ENCODE measurements at places on chromosomes 11 and 22.

DNA sequence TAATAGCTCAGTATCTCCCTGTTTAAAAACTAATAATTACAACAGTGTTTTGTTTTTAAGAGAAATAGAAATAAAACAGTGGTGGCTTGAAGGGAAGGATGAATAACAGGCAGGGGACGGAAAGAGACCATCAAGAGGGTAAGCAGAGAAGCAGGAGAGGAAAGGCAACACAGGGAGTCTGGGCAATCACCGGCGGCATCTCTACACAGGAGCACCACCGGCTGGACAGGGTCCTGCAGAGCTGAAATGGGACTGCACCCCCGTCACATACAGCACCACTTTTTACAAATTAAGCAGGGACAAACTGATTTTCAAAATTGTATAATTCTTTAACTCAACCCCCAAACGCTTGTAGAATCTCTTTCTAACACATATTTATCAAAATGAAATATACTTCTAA is 18.4 kb downstream of the PHF21A start:
- no peak for DNase-seq

GRCh38 chr11:70305501-70305900 is 35.0 kb downstream of the PPFIA1 start:
- DNase-seq, result no peak

GRCh38 chr22:46905415-46905814 is 143.0 kb downstream of the TBC1D22A start:
- DNase-seq, result no peak

GRCh38 chr11:113504071-113504470 is 28.9 kb upstream of the DRD2 start:
- no peak for DNase-seq

GRCh38 chr11:126312961-126313360 is 9.1 kb downstream of the DCPS start:
- no peak for DNase-seq

DNA sequence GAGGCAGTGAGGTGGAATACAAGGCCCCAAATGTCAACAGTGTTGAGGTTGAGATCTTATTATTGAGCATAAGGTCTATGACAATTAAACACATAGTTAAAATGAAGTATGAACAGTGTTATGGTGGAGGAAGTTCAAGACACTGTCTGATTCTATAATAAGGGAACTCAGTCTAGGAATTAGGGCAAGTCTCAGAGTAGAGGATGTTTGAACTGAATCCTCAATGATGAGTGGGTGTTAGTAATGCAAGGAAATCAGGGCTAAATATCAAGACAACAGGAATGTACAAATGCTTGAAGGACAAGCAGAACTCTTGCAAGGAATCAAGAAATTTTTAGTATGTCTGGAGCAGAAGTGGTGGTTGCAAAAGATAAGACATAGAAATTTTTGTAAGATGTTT is 53.0 kb downstream of the CWC15 start:
- DNase-seq, result no peak

- DNase-seq, result no peak
Measured at GRCh38 chr11:69301455-69302401, 7.8 kb downstream of the MYEOV start.

DNA sequence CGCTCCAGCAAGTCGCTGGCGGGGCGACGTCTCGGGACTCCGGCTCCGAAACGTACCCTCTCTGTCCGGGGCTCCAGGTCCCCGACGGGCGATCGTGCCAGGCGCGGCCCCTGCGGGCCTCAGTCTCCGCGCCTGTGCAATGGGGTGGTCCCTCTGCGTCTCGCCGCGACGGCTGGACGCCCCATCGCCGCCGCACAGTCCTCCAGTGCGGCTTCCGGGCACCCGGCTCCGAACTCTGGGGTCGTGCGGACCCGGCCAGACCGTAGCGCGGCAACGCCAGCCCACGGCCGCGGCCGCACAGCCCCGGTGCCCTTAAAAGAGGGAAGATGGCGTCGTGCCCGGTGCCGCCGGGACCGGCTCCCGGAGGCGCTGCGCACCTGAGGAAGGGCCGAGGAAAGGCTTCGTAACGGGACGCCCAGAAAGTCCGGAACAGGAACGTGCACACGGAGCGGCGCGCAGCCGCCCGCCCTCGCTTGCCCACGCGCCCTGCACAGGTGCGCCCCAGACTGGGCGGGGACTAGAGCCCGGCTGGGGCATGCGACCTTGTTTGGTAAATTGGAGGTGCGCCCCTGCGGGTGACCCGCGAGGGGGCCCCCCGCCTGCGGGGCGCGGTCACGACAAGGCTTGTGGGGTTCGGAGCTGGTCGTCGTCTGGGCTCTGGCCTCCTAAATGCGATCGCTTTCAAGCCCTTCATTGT is 525 bp downstream of the BIK start:
- no peak for DNase-seq

DNA sequence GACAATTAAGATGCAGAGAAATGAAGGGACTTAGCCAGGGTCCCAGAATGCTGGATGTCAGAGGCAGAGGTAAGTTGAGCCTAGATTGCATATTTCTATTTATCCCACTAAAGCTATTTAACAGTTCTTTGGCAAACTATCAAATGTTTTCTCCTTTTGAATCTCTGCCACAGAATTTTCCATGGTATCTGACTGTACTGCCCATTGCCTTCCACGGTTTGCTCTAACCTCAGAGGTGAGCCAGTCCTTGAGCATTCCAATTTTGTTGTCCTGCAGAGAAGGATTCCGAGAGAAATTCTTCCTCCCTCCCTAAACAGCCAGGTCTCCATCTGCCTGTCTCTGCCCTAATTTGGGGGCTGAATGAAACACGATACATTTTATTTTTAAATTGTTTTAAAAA is 368.3 kb upstream of the SYN3 start:
- DNase-seq, result no peak

DNA sequence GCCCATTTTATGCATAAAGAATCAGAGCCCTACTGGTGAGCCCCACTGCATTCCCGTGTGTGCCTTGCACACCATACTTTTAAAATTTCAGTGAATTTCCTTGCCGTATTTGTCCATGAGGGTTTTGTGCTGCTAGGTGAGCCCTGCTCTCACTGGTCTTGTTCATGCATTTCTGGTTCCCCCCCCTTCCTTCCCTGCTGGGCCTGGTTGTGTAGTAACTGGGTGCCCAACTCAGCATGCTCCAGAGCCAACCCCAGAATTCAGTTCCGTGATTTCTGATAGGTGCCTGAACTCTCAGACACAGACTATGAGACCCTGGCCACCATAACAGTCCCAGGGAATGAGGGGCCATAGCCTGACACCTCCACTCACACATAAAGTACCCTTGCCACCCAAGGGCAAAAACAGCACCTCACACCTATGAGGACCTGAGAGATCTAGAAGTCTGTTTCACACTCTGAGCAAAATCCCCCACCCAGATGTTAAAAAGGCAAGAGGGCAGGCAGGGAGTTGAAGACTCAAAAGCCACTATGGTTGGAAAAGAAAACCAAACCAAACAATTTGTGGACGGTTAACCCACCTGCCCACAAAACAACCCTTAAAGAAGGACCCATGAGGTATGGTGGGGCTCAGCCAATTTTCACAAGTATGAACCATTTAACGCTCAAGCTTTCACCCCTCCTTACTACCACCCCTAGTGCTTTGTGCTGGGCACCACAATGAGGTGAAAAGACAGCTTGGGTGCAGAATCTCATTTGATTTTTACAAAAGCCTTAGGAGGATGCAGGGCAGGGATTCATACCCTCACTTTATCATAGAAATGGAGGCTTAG is 16.8 kb upstream of the IL10RA start:
- DNase-seq, result no peak

- no peak for DNase-seq
Measured at GRCh38 chr22:17627961-17628405, 566 bp downstream of the ATP6V1E1 start.

DNA sequence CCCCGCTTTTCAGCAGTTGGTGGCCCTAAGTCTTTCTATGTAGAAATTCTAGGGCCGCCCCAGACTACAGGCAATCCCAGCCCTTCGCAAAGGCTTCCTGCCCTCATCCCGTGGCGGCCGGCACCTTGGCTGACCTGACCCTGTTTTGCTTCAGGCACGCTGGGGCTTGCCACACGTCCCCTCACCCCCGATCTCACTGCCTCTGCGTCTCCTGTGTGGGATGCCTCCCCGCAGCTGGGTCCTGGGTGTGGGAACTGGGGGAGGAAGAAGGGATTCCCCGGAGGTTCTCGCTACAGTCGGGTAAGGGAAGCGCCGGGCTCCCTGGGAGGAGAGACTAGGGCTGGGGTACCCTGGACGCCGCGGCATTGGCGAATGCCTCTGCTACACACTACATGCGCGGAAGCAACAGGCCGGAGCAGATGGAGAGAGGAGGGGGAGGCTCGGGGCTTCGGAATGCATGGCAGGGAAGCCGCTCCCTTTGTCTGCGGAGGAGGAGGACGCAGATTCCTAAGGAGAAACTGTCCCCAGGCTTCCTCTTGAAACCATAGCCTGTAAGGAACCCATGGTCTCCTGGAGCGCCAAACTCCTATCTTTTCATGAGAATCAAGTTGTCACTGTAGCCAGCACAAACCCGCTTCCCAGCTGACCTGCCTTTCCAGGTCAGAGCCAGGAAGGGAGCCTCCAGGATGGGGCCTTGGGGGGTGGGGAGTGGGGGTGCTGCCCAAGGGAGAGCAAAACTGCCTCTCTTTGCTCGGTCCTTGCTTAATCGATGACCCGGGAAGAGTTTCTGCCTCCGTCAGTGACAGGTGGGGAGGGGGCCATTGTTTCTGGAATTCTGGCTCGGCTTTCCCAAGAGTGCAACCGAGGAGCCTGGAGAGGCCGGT is 1.4 kb downstream of the DTX4 start:
- no peak for DNase-seq

GRCh38 chr11:118607401-118608359 is at the start of gene PHLDB1:
Gene PHLDB1, plus strand, starts transcription at chr11:118607615. Its CDS starts 6,222 bp downstream, at chr11:118613837.
- DNase-seq, result no peak

All from GF-D8 (cell line).